NCI-H1417 (cell line): ENCODE measurements at places on chromosomes 12 and 14.

- DNase-seq, result no peak
Measured at GRCh38 chr12:47391566-47391965, 311.8 kb upstream of the AMIGO2 start.

DNA sequence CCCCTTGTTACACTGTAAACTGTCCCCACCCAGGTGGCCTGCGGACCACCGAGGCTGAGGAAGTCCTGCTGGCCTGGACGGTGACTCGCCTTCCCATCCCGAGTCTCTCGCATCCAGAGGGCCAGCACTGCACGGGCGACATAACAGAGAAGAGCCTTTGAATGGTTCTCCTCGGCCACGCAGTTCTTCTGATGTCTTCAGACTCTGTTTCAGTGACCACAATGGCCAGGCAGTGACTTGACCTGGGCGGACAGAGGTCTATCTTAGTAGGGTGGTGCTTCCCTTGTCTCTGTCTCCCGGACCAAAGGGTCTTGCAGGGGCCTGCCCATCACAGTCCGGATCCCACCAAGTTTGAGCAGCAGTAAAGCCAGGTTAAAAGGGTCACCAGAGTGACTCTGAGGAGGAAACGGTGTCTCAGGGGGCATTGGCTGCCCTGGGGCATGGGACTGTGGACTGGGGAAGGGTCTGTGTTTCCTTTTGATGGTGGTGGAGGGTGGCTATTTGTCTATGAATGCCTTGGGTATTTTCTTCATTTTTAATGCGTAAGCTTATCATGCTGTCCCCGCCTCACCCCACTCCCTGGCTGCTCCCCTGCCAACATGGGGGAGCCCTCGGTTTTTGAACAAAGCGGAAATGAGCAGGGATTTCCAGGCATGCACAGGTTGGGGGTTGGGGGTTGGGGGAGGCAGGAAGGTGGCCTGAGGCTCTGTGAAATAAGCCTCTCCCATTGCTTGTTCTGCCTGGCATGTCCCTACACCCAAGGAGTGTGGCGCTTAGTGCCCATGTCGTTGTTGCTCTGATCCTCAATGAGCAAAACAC, 10.3 kb downstream of the KRT85 start:
- no peak for DNase-seq

- peak; percentile 87 for DNase-seq
Measured at GRCh38 chr12:6827437-6827911, 733 bp upstream of the P3H3 start.

GRCh38 chr12:30997685-30998440, 71.3 kb downstream of the TSPAN11 start:
- DNase-seq, result no peak

GRCh38 chr12:48053883-48054282, 49.6 kb upstream of the COL2A1 start:
- no peak for DNase-seq

DNA sequence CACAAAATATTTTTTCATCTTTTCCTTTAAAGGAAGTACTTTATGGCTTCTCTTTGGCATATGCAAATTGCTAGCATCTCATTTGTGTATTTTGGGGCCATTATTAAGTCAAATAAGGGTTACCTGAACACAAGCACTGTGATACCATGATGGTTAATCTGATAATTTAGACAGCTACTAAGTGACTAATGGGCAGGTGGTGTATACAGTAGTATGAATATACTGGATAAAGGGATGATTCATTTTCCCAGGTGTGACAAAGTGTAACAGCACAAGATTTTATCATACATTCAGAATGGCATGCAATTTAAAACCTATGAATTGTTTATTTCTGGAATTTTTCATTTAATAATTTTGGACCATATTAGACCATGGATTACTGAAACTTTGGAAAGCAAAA, 27.2 kb upstream of the ANO4 start:
- no peak for DNase-seq

GRCh38 chr12:15856097-15856982, 25.8 kb upstream of the STRAP start:
- DNase-seq, result peak; percentile 49
